ENCODE measurements at places on chromosomes 12 and 14.

- no peak for DNase-seq
Measured at GRCh38 chr12:15356951-15357364, 34.6 kb downstream of the PTPRO start.

DNA sequence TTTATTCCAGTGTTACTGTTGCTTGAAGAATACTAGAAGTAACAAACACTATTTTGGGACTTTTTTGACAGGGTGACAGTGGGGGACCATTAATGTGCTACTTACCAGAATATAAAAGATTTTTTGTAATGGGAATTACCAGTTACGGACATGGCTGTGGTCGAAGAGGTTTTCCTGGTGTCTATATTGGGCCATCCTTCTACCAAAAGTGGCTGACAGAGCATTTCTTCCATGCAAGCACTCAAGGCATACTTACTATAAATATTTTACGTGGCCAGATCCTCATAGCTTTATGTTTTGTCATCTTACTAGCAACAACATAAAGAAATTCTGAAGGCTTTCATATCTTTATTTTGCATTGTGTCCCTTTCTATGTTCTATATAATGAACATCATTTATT, 44.5 kb downstream of the TMPRSS12 start:
- no peak for DNase-seq

DNA sequence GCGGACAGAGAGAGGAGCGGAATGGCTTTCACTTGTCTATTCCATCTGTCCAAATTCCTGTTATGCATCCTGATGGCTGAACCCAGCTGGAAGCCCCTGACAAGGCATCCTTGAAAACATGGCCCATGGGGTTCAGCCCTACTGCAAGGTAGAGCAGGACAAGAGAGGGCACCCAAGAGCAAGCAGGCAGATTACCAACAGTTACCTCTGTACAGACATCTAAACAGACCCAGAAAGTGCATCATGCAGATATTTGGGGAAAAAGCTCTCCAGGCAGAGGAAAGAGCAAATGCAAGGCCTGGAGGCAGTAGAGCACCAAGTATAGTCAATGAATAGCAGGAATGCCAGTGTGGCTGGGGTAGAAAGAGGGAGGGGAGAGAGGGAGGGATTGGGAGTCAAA, 407.5 kb downstream of the PCNX1 start:
- no peak for DNase-seq

DNA sequence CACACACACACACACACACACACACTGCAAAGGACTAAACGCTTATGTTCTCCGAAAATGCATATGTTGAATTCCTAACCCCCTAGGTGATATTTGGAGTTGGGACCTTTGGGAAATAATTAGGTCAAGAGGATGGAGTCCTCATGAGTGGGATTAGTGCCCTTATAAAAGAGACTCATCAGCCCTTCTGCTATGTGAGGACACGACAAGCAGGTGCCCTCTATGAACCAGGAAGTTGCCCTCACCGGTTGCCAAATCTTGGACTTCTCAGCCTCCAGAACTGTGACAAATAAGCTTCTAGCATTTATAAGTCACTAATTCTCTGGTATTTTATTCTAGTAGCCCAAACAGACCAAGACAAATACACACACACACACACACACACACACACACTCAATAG, 20.7 kb upstream of the TCP11L2 start:
- DNase-seq, result no peak

DNA sequence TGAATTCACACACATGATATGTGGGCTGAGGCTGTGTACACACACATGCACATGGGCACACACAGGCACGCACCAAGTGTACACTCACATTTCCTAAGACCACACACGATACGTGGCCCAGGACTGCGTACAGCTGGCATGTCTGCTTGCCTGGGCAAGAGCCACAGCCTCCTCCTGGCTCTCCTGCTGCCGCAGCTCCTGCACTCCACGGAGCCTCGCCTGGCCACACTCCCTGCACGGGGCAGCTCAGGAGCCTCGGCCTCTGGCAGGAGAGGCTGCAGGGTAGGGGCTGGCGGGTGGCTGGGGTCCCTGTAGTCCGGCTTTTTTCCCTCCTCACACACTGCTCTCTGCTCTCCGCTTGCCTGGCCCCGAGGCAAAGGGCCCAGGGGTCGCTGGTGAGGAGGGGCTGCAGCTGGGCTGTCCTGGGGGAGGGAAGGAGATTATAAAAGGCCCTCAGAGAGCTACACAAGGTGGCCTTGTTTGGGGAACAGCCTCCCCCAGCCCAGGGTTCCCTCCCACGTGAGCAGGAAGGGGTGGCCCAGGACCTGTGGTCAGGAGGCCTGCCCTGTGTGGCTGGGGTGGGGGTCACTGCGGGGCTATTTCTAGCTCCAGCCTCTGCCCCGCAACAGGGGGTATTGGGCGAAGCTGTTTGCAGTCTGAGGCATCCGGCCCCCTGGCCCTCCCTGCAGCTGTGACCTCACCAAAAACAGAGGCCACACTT, 89.0 kb upstream of the SFSWAP start:
- DNase-seq, result peak; percentile 62

GRCh38 chr12:96295532-96296160, 101.5 kb downstream of the ELK3 start:
- DNase-seq, result no peak

DNA sequence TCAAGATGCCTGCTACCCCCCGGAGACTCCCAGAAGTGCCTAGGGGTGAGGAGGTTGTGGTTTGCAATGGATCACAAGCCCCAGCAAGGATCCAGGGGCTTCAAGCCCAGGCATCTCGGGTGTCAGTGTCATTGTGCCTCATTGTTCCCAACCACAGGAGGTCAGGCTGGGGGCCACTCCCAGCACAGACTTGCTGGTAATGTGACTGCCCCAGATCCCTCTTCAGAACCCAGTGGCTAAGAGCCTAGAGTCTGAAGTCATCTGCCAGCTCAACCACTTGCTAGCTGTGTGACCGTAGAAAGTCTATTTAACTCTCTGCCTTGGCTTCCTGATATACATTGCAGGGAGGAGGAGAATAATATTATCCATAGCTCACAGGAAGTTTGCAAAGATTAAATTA, 7.7 kb upstream of the ASB2 start:
- no peak for DNase-seq

DNA sequence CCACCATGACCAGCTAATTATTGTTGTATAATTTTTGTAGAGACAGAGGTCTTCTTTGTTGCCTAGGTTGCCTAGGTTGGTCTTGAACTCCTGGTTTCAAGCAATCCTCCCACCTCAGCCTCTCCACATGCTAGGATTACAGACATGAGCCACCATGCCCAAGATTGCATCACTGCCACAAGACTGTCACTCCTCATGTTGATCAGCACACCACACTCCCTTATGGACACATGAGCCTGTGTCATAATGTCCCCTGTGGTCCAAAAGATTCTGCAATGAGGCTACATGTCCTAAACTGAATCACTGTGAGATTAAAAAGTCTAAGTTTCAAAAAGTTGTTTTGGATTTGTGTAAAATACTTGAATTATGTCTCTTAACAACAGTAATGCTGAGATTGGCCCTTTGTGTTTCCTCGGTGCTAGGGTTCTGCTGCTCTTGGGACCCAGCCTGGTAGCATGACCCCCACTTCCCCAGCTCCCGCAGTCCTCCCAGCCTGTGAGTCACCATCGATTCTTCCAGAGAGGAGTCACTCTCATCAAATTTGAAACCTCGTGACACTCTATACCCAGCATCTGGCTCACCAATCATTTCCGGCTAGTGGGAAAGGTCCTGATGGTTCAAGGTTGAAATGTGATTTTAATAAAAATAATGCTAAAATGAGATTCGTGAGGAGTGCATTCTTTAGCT, 890.9 kb downstream of the VRK1 start:
- no peak for DNase-seq

- DNase-seq, result no peak
Measured at GRCh38 chr14:73261520-73262426, 24.5 kb downstream of the PAPLN start.

- DNase-seq, result no peak
Measured at GRCh38 chr12:61808856-61809255, 451.3 kb upstream of the USP15 start.

GRCh38 chr12:43145481-43145880, 406.5 kb downstream of the ADAMTS20 start:
- DNase-seq, result no peak

GRCh38 chr14:90676356-90676755, 139.9 kb downstream of the TTC7B start:
- no peak for DNase-seq

GRCh38 chr12:50397117-50397650, 775 bp upstream of the FAM186A start:
- no peak for DNase-seq

- DNase-seq, result peak; percentile 9
Measured at GRCh38 chr14:69428289-69428998, 30.0 kb downstream of the SLC39A9 start.

GRCh38 chr12:128155571-128155970, 111.4 kb upstream of the TMEM132C start:
- DNase-seq, result no peak

GRCh38 chr12:94615260-94616181, 34.8 kb downstream of the TMCC3 start:
- no peak for DNase-seq

DNA sequence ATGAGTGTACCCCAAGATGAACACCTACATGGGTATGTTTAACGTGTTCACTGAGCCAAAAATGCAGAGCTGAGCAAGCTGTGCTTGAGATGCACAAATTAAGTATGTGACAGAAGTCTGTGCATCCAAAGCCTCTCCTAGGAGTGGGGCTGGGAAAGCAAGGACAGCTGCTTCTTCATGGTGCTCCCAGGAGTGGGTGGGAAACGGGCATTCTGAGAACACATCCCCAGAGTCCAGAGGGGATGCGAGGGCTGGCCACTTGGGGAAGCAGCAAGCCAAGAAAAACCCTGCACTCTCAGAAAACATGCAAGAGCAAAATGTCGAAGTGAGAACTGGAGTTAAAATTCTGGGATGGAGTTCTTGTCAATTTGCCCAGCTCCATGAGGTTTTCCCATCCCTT, 414.3 kb downstream of the BCAT1 start:
- DNase-seq, result no peak

DNA sequence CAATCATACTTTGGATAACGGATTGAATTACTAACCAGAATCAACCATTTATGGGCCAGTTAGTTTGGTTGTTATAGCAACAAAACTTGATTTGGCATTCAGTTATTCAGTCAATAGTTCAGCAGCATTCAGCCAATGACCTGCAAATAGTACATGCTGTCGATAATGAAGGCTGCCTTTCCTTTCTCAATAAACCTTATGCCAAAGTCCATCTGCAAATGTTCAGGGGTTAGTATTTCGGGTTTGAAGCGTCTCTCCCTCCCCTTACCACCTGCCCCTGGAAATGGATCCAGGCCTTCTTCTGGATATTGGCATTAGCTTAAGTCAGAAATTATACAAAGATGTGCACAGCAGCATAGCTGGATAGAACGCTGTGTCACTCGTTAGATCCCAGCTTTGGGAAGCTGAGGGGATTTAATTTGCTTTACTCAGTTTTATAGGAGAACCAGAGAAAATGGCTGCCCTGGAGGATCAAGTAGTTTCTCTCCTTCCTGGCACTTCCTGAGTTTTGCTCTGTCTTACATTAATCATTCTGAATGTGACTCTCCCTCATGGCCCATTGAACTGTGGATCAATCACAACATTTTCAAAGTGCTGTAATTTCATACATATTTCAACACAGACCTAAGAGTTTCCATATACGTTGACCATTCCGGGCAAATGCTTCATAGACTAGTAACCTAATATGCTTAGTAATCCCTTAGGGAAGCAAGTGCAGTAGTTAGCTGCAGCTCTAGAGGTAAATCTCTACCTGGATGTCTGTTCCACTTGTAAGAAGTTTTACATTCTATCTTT, 46.7 kb upstream of the PTPRR start:
- DNase-seq, result no peak

- no peak for DNase-seq
Measured at GRCh38 chr14:20830831-20831230, 28.2 kb upstream of the RNASE1 start.

DNA sequence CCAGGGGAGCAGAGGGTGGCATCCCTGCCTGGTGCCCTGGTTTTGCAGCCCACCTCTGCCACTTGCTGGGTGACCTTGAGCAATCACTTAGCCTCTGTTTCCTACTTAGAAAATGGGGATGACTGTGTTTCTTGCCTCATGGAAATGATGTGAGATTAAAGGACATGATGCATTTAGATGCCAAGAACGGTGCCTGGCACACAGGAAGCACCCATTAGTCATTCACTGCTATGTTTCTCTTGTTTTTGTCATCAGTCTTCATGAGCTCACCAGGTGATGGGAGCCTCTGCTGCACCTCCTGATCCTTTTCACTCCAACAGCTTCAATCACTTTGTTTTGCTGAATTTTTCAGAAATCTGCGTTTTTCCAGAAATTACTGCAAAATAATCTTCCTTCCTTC, 23.6 kb upstream of the ATF1 start:
- no peak for DNase-seq

- no peak for DNase-seq
Measured at GRCh38 chr14:61797309-61797708, 35.1 kb downstream of the SNAPC1 start.

DNA sequence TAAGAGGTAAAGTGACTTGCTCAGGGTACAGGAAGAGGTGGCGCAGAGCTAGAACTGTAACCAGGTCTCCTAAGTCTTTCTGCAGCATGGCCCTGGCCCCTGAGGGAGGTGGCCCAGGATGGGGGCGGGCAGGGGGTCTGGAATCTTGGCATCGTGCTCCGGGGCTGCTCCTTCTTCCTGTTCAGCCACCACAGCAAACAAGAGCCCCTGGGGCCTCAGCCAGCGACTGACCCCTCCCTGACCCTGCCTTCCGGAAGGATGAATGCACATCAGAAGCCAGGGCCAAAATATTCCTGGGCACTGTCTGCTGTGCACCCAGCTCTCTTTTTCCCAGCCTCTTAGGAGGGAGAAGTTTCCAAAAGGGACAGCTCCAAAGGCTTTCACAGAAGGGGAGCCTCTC, 242.8 kb downstream of the DPF3 start:
- DNase-seq, result no peak

DNA sequence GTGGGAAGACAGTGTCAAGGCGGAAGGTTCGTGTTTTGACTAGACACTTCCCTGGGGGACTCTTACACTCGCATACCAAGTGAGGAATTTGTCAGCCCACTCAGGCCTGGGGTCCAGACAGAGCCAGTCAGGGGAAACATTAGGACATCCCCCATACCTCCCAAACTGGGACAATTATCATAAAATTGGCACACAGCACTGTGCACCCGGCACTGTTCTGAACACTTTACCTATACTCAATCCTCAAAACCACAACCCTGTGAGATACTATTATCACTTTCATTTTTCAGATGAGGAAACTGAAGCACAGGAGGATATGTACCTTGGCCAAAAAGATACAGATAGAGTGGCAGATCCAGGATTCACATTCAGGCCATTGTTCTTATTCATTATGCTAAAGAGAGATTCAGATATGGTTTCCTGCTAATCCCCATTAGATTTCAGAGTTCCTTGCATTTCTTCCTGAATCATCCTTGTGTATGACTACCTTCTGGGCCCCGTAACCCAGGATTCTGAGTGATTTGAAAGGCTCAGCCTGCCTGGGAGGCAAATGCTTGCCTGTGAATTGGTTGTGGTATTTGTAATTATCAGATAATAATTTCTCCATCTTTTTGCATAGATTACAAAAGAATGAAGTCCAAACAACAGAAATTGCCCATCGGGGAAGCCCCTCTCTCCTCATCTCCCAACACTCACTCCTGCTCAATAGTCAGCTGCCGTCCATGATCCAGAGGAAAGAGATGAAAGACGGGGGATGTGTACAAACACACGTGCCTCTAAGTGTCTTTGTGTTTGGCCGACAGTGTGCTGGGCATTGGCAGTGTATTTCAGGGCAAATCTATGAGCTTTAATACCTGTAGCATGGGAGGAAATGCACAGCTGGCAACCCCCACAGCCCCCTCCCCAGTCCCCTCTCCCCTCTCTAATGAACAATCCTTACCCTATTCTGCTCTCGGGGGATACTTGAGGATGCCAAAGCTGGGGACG, 4.6 kb downstream of the TAC3 start:
- no peak for DNase-seq

GRCh38 chr14:68805414-68805813, 12.5 kb upstream of the ZFP36L1 start:
- DNase-seq, result no peak

All from KBM-7 (cell line).